Hair follicle dermal papilla cell (primary cell): ENCODE measurements at places on chromosomes 4 and X. TPM values are rescaled to one million over a fixed set of nuclear protein-coding genes. Genes with fewer than 3 reads are reported as not detected.

The GLRA3 gene
- total RNA-seq = under 0.01 TPM in 1 of 2 replicates, not detected in the other

The GUCY1B1 gene
- total RNA-seq = 5.5 and 6.5 TPM in 2 replicates

The G3BP2 gene
- total RNA-seq = 123 and 125 TPM in 2 replicates

The CXCL3 gene
- total RNA-seq = 1.1 and 5.2 TPM in 2 replicates

The KLB gene
- total RNA-seq = not detected in 2 replicates

The SLC9A7 gene
- 72.3 and 76.9 TPM in 2 replicates for total RNA-seq

The QRFPR gene
- total RNA-seq = not detected in 2 replicates

The HSFX2 gene
- not detected in 2 replicates for total RNA-seq
